NCI-H1436 treated with DMSO at 0.1 percent for 48 hours (cell line): ENCODE measurements at places on chromosomes 16 and 17.

- DNase-seq: no peak
These were observed 76.3 kb downstream of the JPH3 start for GRCh38 chr16:87678618-87679017.

DNA sequence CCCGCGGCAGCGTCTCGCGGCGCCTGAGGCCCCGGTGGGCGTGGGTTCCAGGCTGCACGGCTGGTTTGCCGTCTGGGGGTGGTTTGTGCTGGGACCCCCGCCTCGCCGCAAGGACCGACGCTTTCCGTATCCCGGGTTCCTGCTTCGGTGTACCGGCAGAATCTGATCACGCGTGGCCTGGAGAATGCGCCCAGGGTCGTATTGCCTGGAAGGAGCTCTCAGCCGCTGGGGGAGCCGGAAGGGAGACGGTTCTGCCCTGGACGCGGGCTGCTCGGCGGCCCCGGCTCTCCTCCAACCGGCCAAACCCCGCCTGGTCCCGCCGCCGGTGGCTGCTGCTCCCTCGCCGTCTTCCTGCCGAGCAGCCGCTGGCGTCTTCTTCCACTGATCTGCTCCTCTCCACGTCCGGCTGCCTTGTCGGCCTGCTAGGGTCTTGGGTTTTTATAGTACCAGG lies 39.8 kb downstream of the ZNF778 start:
- DNase-seq: no peak

DNA sequence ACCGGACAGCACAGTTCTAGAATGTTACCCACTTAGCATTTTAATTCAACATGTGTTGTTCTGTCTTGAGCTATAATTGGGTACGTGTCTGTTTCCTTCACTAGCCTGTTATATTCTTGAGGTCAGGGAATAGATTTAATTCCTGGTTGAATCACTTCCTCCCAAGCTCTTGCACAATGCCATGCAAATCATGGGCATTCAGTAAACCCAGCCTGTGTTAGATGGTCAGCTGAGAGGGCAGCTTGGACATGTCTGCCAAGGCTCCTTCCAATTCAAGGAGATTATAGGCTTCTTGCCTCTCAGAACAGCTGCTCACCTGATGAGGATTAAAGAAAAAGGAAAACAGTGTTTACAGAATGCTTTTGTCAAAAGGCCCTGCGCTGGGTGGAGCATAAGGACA lies 12.6 kb downstream of the C1QTNF1 start:
- DNase-seq: no peak

GRCh38 chr17:57295526-57296023 lies 39.3 kb downstream of the MSI2 start:
- DNase-seq: no peak

DNA sequence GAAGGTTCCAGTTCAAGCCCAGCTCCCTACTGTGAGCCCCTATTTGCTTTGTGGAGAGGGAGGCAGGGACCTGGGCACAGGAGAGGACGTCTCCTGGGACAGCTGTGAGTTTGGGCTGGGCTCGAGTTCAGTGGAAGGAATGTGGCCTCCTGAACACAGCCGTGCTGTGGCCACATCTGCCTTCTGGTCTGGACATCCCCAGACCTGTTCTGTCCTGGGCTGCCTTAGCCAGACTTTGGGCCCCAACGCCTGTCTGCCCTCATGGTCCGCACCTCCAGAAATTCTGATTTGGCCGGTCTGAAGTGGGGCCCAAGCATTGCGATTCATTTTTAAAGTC lies 60.4 kb upstream of the LGALS9 start:
- no peak for DNase-seq

- DNase-seq: no peak
These were observed 1.2 kb upstream of the LITAFD start for GRCh38 chr16:8880839-8881510.

- DNase-seq: no peak
These were observed 8.3 kb downstream of the FLII start for GRCh38 chr17:18250259-18250658.
